Activated CD4-positive, CD25-positive, alpha-beta regulatory T cell treated with anti-CD3 and anti-CD28 coated beads, Interleukin-2, amount 50 U/mL, for 16 hours (primary cell): ENCODE measurements at places on chromosomes 5 and 9.

DNA sequence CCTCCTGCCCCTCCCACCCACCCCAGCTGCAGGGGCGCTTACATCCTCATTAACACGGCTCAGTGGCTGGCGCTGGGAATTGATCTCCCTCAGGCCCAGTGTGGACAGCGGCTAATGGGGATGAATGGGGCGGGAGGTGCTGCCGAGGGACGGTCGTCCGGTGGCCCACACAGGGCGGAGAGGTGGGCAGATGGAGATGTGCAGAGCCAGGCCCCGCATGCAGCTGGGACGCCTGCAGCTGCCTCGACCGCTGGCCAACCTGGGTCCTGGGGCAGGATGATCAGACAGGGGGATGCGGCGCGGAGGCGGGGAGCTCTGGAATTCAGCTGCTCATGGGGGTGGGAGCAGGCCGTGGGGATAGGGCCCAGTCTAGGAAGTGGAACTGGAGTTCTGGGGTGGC is 17.6 kb downstream of the TSPAN17 start:
- no peak for DNase-seq

DNA sequence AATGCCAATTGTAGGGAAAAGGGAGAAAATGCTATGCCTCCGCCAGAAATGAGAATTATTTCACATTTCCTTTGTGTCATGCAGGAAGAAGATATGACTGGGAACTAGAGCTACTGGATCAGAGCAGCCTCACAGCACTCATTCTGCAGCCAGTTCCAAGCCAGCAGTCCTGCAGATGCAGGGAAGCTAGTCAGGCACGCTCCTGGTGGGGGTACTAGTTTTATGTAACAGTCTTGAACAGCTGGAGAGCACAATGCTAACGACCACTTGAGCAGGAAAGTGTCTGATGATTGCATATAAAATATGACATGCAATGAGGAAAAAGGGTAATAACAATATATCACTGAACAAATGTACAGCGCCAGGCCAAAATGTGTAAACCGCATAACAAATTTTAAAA is 21.7 kb downstream of the CDH10 start:
- DNase-seq: no peak

DNA sequence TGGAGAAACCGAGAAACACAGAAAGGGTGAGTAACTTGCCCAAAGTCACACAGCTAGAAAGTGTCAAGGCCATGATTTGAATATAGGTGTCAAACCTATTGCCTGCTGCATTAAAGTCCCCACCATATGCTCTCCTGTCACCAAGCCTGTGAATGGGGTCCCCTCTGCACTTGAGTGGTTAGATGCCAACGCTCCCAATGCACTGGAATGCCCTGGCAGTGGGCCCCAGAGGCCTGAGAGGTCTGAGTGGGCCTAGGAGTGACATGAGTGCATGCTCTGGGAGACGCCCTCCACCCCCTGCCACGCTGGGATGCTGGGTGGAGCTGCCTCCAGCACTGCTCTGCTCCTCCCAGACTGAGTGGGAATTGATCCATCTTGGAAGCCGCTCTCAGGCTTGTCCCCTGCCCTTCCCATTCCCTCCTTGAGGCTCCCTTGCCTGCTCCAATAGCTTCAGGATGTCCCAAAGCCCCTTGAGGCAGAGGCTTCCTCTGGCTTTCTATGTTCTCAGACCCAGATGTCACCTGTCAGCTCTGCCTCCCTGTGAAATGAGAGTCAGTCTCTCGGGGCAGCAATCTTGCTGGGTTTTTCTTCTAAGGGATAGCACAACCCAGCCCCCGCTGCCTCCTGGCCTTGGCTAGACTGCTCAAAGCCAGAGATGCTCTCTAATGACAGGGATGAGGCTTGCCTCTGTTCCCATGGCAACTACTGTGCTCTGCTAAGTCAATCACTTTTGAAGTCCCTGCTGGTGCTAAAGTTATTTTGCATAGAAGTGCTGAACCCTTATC is 6.6 kb upstream of the ARSI start:
- no peak for DNase-seq

- DNase-seq: no peak
Observed at GRCh38 chr9:117783828-117784227, 79.6 kb downstream of the TLR4 start.

DNA sequence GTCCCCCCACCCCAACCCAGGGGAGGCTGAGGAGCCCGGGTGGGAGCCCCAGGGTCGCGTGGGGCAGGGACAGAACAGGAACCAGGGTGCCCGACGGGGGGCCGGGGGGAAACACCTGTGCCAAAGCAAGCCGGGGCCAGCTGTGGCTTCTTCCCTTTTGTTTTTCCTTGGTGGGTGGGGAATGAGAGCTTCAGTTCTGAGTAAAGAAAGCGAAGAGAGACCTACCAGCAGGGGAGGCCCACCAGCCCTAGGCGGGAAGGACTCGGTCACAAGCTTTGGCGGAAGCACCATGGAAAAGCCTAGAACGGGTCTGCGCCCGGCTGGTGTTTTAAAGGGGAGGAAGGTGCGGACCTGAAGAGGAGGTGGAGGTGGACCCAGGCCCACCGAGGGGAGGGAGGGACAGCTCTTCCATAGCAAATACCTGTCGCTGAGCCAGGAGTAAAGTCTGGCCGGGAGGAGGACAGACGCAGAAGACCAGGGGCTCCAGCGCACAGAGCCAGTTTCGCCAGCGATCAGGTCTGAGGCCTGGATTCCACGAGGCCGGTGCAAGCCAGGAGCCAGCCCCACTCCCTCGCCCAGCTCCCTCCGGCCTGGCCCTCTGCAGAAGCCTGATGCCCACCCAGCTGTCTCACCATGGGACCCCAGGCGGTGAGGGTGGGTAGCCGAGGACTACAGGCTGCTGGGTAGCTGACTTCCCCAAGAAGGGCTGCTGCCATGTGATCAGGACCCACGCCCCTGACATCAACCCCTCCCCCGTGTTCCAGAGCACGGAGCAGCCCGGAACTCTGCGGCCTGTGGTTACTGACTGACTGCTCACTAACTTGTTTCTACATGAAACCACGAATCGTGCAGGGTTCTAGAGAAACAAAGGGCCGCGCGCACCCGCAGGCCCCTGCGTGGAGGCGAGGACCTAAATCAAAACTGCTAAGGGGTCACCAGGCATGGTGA is 849 bp upstream of the MGAT1 start:
- DNase-seq: peak; percentile 72
